ENCODE measurements at places on chromosomes 11 and 22.

GRCh38 chr22:17836992-17837742, 62.9 kb upstream of the BID start:
- no peak for DNase-seq

DNA sequence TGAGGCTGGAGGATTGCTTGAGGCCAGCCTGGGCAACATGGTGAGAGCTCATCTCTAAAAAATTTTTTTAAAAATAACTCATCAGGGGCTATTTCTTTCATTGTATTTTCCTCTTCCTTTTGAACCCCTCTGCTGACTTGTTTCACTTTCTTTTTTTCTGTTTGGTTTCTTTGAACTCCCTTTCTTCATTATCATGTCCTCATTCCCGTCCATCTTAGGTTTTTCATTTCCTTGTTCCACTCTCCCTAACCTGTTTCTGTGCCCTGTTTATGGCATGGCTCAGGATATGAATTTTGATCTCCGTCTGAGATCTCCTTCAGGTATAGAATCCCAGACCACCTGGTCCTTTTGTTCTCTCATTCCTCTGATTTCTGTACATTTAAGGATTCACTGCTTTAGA, 12.5 kb downstream of the MARK2 start:
- no peak for DNase-seq

- no peak for DNase-seq
Observed at GRCh38 chr11:134656861-134657540, 245.0 kb upstream of the B3GAT1 start.

- no peak for DNase-seq
Observed at GRCh38 chr11:46987183-46987582, 50.6 kb downstream of the CSTPP1 start.

- DNase-seq = no peak
Observed at GRCh38 chr11:39780131-39780530, 1679.3 kb downstream of the LRRC4C start.

- no peak for DNase-seq
Observed at GRCh38 chr22:24421428-24421931, 5.9 kb upstream of the ADORA2A start.

DNA sequence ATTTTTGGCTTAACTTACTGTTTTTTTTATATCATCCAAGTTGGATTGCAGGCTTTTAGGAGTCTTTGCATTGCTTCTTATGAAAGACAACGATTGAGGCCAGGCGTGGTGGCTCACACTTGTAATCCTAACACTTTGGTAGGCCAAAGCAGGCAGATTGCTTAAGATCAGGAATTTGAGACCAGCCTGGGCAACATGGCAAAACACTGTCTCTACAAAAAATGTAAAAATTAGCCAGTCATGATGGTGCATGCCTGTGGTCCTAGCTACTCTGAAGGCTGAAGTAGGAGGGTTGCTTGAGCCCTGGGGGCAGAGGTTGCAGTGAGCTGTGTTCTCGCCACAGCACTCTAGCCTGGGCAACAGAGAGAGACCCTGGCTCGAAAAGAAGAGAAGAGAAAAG, 56.6 kb downstream of the BID start:
- no peak for DNase-seq

- DNase-seq = no peak
Observed at GRCh38 chr11:69588270-69588669, 52.7 kb upstream of the CCND1 start.

DNA sequence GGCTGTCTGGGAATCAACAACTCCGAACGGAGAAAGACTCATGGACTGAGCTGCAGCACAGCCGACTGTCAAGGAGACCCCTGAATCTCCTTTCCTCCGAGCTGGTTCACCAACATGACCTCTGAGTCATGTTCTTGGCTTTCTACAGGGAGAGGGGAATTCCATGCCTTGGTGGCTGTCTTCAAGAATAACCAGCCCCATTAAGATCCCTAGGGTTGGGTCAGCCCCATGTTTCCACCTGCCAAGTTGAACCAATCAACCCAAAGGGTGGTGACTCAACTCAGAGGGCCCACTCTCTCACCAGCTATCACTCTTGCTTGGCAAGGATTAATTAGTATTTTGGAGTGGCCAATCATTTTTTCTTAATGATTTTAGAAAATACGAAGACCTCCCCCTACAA, 28.3 kb upstream of the IGSF22 start:
- DNase-seq = no peak

DNA sequence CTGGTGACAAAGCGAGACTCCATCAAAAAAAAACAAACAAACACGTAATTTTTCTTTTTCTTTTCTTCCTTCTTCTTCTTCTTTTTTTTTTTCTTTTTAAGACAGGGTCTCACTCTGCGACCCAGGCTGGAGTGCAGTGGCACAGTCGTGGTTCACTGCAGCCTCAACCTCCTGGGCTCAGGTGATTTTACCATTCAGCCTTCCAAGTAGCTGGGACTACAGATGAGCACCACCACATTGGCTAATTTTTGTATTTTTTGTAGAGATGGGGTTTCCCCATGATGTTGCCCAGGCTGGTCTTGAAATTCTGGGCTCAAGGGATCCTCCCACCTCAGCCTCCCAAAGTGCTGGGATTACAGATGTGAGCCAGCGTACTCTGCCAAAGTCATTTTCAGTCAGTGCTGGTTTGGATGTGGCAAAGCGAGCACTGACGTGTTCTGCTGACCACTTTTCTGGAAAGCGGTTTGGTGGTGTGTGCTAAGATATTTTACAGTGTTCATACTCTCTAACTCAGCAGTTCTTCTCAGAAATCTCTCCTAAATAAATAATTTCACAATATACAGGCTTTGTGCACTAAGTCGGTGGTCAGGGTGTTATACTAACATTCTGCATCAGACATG, 10.7 kb downstream of the FAM118A start:
- no peak for DNase-seq

DNA sequence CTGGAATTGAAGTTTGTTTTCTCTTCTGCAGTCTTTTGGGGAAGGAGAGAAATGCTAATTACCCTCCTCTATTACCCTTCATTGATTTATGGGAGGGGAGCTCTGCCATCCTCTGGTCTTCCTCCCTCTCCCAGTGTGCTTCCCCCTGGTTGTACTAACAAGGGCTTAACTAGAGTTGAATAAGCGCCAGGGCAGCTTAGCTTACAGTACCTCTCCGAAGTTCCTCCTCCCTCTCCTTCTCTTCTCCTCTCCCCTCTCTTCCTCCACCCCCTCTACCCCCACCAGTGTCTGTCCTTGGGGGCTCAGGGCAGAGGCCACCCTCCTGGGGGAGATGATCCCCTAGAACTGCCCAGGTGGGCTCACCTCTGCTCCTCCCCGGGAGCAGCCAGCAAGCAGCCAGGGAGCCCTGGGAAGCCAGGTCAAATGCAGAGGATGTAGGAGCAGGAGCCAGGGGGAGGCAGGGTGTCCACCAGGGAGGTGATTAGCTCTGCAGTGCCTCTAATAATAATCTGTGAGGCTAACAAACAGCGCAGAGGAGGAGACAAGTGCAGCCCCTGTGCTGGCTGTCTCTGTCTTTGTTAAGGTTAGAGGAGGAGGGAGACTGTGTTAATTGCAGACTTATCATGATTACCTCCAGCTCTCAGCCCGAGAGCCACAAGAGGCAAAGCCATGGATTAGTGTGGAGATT, 191.6 kb upstream of the CADM1 start:
- DNase-seq = no peak

- no peak for DNase-seq
Observed at GRCh38 chr22:29451863-29452262, 13.5 kb downstream of the RFPL1 start.

DNA sequence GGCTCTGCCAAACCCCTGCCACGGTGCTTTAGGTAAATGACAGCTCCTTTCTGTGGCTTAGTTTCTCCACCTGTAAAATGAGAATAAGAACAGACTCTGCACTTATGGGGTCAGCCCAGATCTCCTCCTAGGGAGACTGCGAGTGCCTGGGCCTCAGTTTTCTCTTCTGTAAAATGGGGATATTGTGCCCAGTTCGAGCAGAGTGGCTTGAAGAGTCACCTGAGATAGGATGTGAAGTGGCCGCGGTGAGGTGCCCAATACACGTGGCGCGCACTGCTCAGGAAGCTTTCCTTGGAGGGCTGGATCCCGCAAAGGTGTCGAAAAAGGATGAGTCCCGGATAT, 473 bp upstream of the EMID1 start:
- DNase-seq = no peak

DNA sequence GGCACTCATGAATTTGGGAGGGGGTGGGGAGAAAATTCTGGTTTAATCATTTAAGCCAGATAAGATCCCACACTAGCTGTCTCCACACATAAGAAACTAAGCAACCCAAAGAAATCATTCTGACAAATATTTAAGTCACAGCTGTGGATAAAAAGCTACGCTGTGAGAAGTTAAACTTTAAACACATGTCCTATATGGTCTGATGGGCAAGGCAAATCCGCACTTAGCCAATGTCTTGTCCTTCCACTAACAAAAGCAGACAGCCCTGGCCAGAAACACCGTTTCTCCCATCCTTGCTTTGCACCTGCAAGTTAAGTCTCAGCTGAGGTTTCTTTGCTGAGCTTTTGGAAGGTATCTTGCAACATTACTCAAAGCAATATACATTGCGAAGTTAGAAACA, 68.0 kb downstream of the ETS1 start:
- DNase-seq = no peak

DNA sequence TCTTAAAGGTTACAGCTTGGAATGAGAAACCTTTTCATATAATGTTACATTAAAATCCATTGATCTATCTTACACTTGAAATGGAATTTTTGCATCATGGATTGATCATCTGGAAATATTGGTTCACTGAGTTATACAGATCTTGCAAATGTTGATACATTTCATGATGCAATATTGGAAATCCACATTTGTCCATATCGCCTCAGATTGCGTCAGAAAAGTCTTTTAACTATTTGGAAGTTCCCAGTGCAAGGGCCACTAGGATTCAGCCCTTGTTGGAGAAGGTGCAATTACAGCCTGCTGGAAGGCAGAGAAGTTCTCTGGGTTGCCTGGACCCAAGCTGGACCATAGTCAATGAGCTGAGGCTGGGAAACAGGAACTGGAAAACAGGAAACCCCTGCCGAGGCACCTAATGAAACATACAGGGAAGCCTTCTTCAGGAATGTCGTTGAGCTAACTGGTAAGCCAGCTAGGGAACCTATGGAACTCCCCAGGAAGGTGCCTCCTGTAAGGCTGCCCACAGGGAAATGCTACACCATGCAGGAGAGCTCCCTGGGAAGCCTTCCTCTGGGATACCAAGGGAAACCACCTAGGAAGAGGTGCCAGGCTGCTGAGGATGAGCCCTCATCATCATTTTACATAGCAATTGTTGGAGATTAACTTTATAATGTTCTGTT, 600.4 kb upstream of the CADM1 start:
- DNase-seq = no peak

DNA sequence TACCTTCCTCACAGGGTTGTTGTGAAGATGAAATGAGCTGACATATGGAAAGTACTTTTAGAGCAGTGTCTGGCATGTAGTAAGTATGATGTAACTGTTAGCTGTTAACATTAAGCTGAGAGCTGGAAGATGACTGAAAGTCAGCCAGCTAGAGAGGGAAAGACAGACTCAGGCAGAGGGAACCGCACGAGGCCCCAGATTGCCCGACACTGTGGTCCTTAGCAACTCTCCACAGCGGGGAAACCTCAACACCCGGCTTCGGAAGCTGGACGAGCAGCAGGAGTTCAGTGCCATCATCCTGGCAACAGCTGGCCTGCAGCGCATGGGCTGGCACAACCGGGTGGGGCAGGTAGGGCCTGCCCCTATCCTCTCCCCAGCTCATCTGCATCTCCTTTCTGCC, 6.5 kb downstream of the HMBS start:
- DNase-seq = no peak

DNA sequence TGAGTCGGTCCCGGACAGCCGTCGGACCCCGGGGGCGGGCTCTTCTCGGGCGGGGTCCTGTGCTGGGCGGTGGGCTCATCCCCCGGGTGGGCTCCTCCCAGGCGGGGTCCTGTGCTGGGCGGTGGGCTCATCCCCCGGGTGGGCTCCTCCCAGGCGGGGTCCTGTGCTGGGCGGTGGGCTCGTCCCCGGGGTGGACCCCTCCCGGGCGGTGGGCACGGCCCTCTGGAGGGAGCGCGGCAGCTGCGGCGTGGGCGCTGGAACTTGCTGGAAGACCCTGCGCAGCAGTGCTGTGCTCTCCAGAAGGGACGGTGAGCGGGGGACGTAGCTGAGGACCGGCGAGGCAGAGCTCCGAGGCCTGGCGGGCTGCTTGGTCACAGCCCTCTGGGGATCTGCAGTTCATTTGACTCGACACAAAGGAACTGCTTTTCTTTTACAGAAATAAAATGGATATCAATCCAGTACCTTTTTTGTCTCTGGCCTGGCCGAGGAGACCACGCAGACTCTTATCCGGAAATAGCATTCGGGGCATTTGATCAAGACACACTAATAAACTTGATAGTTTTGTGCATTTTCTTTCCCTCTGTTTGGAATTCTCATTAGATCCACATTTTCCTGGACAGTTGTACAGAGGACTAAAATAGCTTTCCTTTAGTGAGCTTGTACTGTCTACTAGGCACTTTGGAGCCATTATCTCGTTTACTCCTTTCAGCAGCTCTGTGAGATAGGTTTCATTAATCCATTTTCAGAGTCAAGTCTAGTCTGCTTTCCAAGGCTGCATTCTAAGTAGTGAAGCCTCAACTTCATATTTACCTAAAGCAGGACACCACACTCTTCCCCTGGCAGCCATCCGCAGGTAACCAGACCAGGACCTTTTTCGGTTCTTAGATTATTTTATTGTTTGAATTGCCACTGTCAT, 812 bp downstream of the JAM3 start:
- no peak for DNase-seq

DNA sequence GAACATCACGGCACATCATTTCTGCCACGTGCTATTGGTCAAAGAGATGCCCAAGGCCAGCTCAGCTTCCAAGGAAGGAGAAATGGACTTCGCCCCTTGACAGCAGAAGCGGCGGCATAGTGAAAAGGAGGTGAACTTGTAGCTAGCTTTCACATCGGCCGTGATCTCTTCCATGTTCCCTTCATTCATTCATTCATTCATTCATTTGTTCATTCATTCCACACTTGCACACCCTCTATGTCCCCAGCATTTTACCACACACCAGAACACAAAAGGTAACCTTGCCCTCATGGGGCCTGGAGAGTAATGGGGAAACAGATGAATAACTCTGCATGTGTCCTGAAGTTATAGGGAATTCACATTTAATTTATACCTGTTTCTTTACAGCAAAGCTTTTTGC, 1.1 kb upstream of the CYTH4 start:
- no peak for DNase-seq

GRCh38 chr22:45284705-45285262, at the start of gene UPK3A:
UPK3A (plus strand) TSS chr22:45284949; CDS start chr22:45285014, 65 bp downstream.
- DNase-seq = no peak

DNA sequence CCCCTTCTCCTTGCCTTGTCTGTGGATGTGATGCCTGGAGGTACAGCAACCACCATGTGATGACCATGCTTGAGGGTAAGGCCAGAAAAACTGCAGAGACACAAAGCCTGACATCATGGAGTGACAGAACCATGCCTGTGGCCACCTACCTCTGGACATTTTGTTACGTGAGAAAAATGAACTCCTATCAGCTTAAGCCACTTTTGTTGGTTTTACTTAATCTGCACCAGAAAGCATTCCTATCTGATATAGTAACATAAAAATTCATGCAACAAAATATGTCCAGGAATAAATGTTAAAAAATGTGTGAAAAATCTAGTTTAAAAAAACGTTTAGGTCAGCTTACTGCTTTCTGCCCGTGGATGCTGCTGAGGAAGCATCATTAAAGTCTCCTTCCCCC, 42.6 kb upstream of the P4HA3 start:
- no peak for DNase-seq

Measured in NCI-H1048 (cell line).